ENCODE measurements at places on chromosomes 7 and 10. TPM values are rescaled to one million over a fixed set of nuclear protein-coding genes. Genes with fewer than 3 reads are reported as not detected.

The VPS37D gene
- total RNA-seq, result 0.41 TPM

The CYP2C19 gene
- total RNA-seq, result 0.07 TPM

The ATOH7 gene
- total RNA-seq, result not detected

The FFAR4 gene
- total RNA-seq, result not detected

The ST8SIA6 gene
- total RNA-seq, result 2.1 TPM

The FAM237B gene
- total RNA-seq, result not detected

The CH25H gene
- not detected for total RNA-seq

The FAM13C gene
- total RNA-seq, result not detected

The COA1 gene
- 56.6 TPM for total RNA-seq

The CFAP69 gene
- not detected for total RNA-seq

The DYDC1 gene
- not detected for total RNA-seq

The TUBB8 gene
- total RNA-seq, result not detected

The SLC26A5 gene
- not detected for total RNA-seq

The MEST gene
- 1.4 TPM for total RNA-seq

The NEUROD6 gene
- not detected for total RNA-seq

The BEND7 gene
- total RNA-seq, result not detected

The TES gene
- total RNA-seq, result 165 TPM

The MALRD1 gene
- total RNA-seq, result not detected

The ZNF853 gene
- total RNA-seq, result 0.81 TPM

The TEX47 gene
- total RNA-seq, result not detected

The LIPF gene
- not detected for total RNA-seq

The C10orf62 gene
- total RNA-seq, result not detected

The OSBPL3 gene
- total RNA-seq, result 78.8 TPM

The ADAM22 gene
- 1.6 TPM for total RNA-seq

The OR2A1 gene
- total RNA-seq, result 0.13 TPM

The HOXA2 gene
- total RNA-seq, result not detected

The EN2 gene
- not detected for total RNA-seq

The LIPK gene
- not detected for total RNA-seq

The TRIM4 gene
- total RNA-seq, result 33.9 TPM

The EPHB6 gene
- total RNA-seq, result 23.6 TPM

The TMEM225B gene
- 1.3 TPM for total RNA-seq

The UNCX gene
- total RNA-seq, result not detected

The AS3MT gene
- 0.58 TPM for total RNA-seq

The APBB1IP gene
- total RNA-seq, result 74.4 TPM

The CPVL gene
- 0.30 TPM for total RNA-seq

The COL17A1 gene
- not detected for total RNA-seq

The RBM20 gene
- 0.05 TPM for total RNA-seq

The EPDR1 gene
- total RNA-seq, result 0.19 TPM

The CASP7 gene
- 31.2 TPM for total RNA-seq

The SYT15B gene
- total RNA-seq, result 0.19 TPM

The AKR1C8 gene
- total RNA-seq, result 0.53 TPM

The VSTM4 gene
- total RNA-seq, result not detected

The CAV1 gene
- not detected for total RNA-seq

The GSTO2 gene
- total RNA-seq, result 0.72 TPM

The PILRA gene
- total RNA-seq, result 3.9 TPM

The EBLN1 gene
- total RNA-seq, result not detected

The SPAM1 gene
- not detected for total RNA-seq

The PEX1 gene
- 19.4 TPM for total RNA-seq

The MTERF1 gene
- 18.0 TPM for total RNA-seq
